Hepatocyte (in vitro differentiated cells): ENCODE measurements at places on chromosomes 1 and 21. TPM values are rescaled to one million over a fixed set of nuclear protein-coding genes. Genes with fewer than 3 reads are reported as not detected.

GRCh38 chr1:223780318-223780717, 65.4 kb downstream of the TP53BP2 start:
- no peak for DNase-seq

DNA sequence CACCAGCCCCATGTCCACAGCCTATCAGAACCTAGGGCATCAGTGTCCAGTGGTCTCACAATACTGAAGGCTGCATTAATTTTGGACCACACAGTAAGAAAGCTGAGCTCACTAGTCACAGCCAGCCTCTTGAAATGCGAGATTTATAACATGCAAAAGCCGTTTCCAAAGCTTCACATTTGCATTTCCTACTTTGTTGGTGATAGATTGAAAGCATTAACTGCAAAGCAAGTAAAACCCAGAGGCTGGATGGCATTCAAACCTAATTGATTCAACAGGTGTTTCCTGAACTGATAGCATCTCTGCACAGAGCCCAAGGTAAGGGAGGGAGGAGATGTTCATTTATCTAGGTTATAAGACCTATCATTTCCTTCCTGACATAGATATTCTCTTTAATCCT, 410.1 kb downstream of the OMA1 start:
- DNase-seq = no peak

GRCh38 chr1:57109247-57109646, 143.4 kb upstream of the C8B start:
- no peak for DNase-seq

GRCh38 chr1:201258763-201259230, 24.5 kb upstream of the PKP1 start:
- DNase-seq = no peak

- DNase-seq = no peak
Observed at GRCh38 chr21:43928222-43929125, 63.5 kb downstream of the AGPAT3 start.

DNA sequence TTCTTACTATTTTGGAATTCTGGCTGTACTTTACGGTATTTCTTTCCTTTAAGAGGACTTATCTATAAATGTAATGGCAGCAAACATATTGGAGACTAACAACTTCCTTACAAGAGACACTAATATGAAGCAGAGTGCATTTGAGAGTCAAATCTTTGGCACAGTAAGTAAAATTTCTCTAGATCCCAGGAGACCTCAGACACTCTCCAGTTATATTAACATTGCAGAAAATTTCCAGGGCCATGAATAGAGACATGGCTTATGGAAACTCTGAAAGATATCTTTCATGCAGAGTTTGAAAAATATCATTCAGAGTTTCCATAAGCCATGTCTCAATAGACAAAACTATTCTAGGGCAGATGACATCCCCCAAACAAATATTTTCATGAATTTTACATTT, 51.2 kb downstream of the IL23R start:
- DNase-seq = no peak

GRCh38 chr1:27436204-27437159, 44.1 kb downstream of the GPR3 start:
- peak; percentile 52 for DNase-seq

GRCh38 chr1:181169281-181169865, 80.9 kb downstream of the IER5 start:
- no peak for DNase-seq

- no peak for DNase-seq
Observed at GRCh38 chr1:186626356-186626932, 53.8 kb downstream of the PTGS2 start.

DNA sequence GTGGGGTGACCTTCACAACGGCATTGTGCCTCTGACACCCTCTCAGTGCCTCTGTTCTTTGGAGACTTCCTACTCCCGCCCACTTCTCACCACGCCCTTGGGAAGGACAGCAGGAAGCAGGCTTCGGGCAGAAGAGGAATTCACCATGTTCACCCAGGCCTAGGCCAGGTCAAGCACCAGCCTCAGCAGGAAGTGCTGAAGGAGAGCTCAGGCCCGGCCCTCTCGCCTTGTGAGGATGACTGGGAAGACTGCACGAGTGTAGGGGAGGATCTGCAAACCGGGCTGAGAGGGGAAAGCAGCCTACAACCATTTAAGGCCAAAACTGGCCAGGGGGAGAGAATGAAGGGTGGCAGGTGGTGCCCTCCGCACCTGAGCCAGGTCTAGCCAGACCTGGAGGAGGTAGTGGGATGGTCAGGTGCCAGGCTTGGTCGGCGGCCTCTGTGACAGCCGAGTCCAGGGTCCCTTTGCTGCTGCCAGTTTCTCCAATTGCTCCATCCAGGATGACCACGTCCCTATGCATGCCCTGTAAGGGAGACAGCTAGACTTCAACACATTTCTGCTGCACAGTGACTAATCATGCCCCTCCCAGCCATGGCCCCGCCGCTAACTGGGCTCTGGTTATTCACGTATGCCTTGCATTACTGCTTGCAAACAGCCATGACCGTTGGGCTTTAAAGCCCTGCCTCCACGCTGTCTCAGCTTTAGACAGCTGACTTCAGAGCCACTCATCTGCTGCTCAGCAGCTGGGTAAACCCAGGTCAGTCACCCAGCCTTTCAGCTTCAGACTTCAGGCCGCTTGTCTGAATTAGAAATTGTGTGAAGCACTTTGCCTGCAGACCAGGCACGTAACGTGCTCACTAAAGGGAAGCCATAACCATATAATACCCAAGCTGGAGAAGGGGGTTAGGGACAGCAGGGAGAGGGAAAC, 8.9 kb downstream of the MRTO4 start:
- DNase-seq = peak; percentile 17

DNA sequence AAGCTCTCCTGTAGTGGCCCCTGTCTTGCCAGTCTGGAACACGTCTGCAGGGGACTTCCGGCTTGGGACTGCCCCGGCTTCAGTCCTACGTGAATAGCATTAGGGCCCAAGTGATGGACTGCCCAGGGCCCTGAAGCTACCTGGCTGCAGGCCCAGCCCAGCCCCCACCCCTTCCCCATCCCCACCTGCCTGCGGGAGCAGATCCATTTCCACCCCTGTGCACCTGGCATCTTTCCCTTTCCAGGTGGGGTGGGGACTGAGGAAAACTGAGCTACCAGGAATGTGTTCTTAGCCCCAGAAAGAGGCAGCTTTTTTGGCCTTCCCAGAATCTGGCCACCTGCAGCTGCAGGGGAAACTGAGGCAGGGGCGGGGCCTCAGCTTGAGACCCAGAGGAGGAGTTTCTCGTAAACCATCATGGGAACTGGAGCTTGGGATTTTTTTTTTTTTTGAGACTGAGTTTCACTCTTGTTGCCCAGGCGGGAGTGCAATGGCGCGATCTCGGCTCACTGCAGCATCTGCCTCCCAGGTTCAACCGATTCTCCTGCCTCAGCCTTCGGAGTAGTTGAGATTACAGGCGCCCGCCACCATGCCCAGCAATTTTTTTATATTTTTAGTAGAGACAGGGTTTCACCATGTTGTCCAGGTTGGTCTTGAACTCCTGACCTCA, 3.2 kb downstream of the EDN2 start:
- no peak for DNase-seq

- peak; percentile 80 for DNase-seq
Observed at GRCh38 chr1:212566522-212567479, 41.8 kb upstream of the ATF3 start.

DNA sequence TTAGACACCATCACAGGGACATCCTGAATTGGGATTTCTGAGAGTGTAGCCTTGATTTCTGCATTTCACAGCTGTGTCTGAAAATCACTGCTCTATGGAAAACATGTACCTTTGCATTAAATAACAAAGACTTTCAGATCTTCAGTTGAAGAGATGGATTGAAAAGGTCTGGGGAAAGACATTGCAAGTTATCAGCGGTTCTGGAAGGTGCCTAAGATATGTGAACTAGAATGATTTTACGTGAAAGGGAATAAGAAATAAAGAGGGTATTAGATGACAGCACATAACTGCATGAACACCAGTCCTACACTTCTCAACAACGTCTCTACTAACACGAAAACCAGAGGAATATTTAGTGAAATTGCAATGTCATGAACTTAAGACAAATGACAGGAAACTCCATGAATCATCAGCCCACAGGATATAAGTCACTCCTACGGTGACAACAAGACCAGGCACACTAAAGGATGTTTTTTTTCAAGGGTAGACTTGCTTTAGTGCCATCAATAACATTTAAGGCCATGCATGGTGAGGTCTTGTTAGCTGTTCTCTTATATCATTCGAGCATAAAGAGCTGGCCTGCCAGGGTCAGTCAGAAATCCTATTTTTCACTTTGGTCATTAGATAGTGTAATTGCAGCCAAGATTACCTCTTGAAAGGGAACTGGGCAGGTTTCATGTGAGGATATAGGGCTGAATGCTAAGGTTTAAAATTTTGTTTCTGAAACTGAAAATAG, 283.1 kb downstream of the GRIK1 start:
- DNase-seq = no peak

GRCh38 chr1:118588566-118588965, 399.6 kb downstream of the TBX15 start:
- no peak for DNase-seq

DNA sequence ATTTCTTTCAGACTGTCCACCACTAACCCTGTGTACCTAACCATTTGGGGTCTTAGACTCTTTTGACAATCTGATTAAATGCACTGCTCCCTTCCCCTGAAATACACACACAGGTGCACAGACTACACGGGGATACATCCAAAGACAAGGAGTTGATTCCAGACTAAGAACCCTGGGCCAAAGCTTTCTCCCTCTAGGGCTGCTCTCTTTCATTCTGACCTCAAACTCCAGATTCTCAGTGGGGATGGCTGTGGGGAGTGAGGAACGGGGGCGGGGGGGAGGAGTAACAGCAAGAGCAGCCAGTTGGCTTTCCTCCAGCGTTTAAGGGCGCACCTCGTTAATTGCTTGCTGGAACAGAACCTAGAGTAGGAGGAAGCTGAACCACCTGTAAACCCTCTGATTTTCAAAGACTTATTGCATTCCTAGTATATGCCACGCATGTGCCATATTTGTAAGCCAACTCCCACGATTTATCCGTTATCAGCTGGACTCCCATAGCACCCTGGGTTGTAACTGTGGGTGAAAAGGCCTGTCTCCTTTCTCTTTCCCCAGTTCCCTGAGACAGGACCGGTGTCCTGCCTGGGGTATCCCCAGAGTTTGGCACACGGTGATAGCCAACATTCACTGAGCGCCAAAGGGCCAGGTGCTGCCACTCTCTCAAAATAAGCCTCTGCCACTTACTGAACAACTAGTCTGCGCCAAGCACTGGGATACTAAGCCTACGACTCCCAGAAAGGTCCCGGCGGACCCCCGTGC, 920 bp downstream of the MTHFR start:
- DNase-seq = peak; percentile 84

GRCh38 chr1:232271991-232272589, 357.8 kb downstream of the SIPA1L2 start:
- peak; percentile 27 for DNase-seq

- no peak for DNase-seq
Observed at GRCh38 chr1:67559222-67559700, 125.7 kb upstream of the GADD45A start.

GRCh38 chr1:21631944-21632887, 36.9 kb downstream of the RAP1GAP start:
- peak; percentile 79 for DNase-seq

GRCh38 chr1:88552226-88552625, 131.8 kb upstream of the PKN2 start:
- no peak for DNase-seq

DNA sequence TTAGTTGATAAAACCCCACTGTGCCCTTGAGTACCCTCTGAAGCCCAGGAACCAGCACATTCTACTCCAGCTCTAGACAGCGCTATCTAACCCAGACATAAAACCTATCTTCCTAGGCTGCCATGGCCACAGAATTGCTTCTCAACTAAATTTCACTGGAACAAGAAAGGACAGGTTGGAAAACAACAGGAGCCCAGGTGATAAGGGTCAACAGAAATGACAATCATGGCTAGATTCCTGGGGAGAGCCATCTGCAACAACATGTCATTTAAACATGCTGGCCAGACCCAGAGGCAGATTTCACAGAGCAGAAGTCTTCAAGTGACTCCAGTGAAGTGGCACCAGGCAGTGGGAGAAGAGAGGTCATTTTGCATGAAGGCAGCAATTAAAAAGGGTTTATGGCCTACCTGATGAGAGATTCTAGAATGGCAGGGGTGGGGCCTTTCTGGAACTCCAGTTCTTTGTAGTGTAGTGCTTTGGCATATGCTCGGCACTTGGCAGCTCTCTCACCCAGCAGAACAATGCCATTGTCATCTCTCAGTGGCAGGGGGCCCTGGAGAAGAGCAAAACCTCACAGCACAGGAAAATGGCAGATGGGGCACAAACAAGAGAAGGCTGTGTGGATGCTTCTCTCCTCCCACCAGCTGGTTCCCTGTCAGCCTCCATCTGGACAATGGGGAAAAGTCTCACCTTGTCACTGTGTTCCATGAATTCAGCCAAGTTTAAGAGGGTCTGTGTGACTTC, 9.9 kb downstream of the ANGPTL7 start:
- no peak for DNase-seq

DNA sequence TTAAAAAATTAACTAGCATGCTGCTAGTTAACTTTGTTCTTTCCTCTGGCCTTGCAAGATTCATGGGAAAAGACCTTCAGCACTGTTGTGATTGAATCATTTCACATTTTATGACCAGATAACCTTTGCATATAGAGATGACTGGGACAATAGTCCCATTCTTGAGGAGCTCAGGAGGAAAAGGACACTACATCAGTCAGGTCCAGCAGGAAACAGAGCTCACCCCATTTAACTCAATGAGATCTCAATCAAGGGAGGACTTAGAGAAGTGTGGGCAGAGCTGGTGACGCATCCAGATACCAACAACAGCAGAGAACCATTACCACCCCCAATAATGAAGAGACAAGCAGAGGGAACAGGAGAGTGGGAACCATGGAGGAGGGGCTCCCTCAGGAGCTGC, 109.4 kb upstream of the GUCA2B start:
- DNase-seq = no peak

GRCh38 chr1:197081117-197081753, 14.2 kb upstream of the F13B start:
- no peak for DNase-seq

- no peak for DNase-seq
Observed at GRCh38 chr21:23045955-23046354, 2047.7 kb downstream of the NCAM2 start.

- no peak for DNase-seq
Observed at GRCh38 chr1:216824511-216824910, 101.3 kb upstream of the ESRRG start.

Gene FMO5
- total RNA-seq = 43.9 and 48.6 TPM in 2 replicates

Gene SLC26A9
- total RNA-seq = 0.13 and 0.44 TPM in 2 replicates

Gene TMPRSS15
- total RNA-seq = 0.07 TPM in 1 of 2 replicates, not detected in the other

Gene LCE2A
- total RNA-seq = not detected in 2 replicates

Gene ITLN2
- total RNA-seq = 1.3 and 1.4 TPM in 2 replicates

Gene TRNAU1AP
- 10.0 and 17.4 TPM in 2 replicates for total RNA-seq

Gene HSD3B2
- total RNA-seq = 3.4 and 7.3 TPM in 2 replicates

Gene SLC9C2
- 0.77 TPM in 1 of 2 replicates, not detected in the other for total RNA-seq

Gene OR6N1
- total RNA-seq = not detected in 2 replicates
